ENCODE measurements at places on chromosomes 2 and 18.

- DNase-seq: no peak
Measured at GRCh38 chr18:3597409-3598357, 147.7 kb downstream of the TGIF1 start.

DNA sequence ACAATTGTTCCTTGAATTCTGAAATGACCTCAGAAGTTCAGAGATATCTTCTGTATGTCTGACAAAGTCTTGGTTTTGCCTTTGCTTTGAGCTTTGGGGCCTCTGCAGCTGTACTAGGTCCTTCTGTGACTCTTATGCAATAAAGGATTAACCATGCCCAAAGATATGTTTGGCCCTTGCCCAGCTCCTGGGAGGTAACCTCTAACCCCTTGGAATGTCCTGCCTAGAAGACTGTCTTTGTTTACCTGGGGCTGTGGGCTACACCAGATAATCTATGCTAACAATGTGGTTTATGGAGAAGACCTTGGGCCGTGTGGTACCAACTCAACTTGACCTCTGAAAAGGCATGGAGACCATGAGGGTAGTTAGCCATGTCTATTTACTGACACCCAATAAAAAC lies 140.9 kb upstream of the CAPN13 start:
- DNase-seq: no peak

DNA sequence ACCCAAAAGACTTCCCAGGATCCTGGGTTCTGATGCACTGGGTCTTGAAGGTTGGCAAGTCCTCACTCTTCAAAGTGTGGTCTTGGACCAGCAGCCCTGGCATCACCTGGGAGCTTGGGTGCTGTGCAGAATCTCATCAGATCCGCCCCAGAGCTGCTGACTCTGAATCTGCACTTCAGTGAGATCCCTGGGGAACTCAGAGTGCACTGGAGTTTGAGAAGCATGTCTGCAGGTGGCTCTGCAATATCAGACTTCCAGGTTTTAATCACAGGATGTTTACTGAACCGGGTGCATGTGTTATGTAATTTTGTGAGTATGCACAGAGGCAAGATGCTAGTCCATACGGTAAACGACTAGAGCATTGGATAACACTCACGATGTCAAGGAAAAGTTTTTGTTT lies 58.0 kb upstream of the BOD1L2 start:
- DNase-seq: no peak

- peak; percentile 59 for DNase-seq
Measured at GRCh38 chr2:15939556-15939853, 845 bp upstream of the MYCN start.

GRCh38 chr2:181836583-181836982 lies 54.9 kb upstream of the ITPRID2 start:
- DNase-seq: no peak

DNA sequence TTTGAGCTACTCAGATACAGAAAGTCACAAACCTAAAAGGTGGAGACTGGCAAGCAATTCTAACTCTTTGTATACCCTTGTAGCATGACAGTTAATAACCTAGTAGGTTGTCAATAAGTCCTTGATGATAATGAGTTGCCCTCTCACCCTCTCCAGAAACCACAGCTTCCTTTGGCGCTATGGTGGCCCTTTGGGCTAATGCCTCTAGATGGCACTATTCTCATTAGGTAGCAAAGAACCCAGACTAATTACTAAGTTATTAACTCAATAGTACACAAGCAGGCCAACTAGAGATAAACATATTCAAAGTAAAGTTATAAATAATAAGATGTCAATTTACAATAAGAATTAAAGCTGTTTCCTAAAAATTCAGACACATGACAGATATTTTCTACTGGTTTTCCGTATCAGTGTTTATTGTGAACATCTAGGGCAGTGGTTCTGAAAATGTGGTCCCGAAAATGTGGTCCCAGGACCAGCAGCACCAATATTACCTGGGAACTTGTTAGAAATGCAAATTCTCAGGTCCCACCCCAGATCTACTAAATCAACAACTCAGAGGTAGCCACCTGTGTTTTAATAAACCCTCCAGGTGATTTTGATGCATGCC lies 41.1 kb downstream of the LDAH start:
- DNase-seq: no peak

DNA sequence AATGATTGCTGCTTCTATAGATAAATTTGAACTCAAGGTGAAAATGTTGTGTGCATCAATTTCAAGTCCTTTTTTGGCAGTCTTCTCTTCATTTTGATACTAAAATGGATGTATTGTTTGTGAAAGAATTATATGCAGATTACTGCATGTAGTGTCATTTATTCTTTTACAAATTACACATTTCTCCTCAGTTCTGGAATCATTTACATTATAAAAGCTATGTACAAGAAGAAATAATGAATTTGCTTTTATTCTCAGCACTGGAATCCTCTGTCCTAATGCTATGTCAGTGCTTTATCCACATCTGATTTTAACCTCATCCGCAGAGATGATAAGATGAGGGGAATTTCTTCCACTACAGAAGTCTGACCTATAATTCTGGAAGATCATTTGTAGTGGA lies 220.8 kb upstream of the UBE2E3 start:
- no peak for DNase-seq

- no peak for DNase-seq
Measured at GRCh38 chr2:102442967-102443828, 20.2 kb downstream of the IL18RAP start.

DNA sequence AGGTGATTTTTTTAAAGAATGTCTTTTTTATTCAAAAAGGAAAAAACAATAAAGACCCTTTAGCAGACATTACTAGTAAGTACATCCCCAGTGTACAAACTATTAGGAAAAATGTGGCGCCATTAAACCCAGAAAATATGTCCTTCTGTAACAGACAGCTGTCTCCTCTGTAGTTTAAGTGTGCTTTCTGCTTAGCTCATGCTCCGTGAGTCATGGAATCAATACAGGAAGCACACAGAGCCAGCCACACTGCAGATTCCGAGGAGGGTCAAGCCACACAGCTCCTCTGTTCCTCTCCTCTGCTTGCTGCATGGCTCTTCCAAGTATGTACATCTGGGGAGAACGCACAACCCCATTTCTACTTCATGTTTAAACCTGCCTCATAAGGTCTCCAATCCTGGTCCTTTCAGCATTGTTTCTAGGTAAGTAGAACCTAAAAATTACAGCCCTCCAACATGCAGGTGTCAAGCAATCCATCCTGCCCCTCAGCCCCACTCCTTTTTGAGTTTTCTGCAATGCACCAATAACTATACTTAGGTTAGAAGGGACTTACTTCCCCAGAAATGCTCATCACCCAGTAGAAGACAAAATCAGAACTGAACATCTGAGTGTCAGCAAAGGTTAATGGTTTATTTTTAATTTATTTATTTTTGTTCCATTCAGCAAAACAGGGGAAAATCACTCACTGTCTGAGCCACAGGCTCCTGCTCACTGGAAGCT lies 37.5 kb downstream of the ACVR1 start:
- peak; percentile 11 for DNase-seq

DNA sequence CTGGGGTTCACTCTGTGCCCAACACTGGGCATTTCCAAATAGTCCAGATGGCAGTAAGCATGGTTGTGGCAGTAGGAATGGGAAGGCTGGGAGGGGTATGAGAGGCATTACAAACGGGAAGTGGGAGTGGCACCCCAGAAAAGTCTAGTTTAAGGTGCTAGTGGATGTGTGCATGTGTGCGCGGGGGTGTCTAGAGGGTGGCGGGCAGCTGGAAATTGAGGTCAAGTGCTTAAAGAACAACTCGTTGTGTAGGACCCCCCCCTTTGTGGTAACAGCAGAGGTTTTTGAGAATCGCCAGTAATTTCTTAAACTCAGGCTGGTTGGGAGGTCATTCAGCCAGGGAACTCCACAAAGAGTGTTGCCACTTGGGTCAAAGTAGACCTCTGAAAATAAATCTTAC lies 69.9 kb downstream of the RHBDD1 start:
- DNase-seq: no peak

DNA sequence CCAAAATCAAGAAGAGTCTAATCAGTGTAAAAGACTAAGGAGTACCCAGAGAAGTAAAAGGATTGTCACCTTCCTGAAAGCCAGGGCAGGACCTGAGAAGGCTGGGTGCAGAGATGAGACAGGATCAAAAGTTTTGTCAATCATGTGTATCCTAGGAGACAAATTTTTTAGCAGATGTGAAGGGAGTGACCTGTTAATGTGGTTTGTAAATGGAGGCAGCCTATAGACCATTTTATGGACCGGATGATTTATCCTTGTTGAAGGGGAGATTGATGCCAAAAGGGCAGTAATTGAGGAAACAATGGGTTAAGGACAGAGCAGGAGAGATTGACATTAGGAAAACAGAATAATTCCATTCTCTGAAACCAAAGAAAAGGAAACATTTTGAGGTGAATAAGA lies 813 bp downstream of the NDC80 start:
- no peak for DNase-seq

- DNase-seq: no peak
Measured at GRCh38 chr18:10490401-10491165, 35.2 kb upstream of the NAPG start.

- no peak for DNase-seq
Measured at GRCh38 chr2:275466-275865, 10.7 kb downstream of the ACP1 start.

- DNase-seq: no peak
Measured at GRCh38 chr18:74694436-74694835, 96.8 kb downstream of the ZNF407 start.

DNA sequence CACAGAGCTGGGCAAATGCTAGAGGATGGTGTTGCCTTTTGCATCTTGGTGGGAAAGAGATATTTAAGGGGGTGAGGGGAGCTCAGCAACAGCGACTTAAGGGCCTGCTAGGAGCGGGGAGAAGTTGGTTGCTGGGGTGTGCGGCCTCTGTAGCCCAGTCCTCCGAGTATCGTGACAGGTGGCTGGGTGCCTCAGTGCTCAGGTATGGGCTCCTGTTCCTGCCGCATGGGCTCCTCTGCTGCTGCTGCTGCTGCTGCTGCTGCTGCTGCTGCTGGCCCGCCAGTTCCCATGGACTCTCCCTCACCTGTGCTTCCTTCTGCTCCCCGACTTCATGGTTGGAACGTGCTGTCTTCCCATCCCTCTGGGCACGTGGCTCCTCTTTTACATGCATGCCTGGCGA lies 22.0 kb downstream of the AGAP1 start:
- no peak for DNase-seq

DNA sequence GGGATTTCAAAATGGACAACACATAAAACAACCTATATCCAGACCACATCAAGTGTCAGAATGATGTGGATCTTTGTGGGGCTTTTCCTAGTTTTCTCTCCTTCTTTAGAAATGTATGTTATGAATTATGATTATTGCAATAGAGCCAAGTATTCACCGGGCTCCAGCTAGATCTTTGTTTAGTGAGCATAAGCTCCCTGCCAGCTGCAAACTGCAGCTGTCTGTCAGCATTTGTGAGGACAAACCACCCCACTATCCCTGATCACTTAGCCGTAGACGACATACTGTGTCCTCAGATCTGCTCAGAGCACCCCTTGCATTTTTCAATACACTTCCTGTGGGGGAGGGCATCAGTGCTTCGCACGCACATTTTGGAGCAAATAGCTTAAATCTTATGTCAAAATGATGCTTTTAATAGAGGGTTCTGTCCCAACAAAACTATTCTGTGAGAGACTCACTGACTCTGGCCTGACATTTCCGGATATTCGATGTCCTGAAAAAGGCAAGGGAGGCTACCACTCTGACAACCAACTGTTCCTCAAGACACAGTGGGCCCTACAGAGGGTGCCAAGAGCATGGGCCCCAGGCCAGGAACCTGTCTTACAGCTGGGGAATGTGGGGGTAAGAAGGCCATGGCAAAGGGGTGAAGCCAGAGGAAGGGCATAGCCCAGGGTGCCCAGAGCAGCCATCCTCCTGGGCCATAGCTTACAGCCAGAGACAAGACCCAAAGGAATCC lies 346.0 kb downstream of the ARHGAP15 start:
- no peak for DNase-seq

- DNase-seq: no peak
Measured at GRCh38 chr2:215010390-215010789, 128.0 kb downstream of the ABCA12 start.

DNA sequence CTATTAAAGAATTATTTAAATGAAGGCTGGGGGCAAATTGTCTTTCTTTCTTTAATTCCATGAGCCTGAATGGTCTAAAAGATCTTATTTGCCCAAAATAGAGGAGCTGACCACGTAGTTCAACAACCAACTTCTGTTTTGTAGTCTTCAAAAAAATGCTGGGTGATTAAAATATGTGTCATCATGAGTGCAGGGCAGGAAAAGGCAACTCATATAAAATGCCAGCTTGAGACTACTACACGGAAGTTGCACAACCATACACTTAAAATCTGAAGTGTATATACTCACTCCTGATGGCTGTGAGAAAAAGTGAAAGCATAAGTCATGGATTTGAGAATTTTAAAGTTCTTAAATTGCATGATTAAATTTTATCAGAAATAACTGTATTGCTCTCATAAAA lies 210.9 kb downstream of the DYM start:
- no peak for DNase-seq

DNA sequence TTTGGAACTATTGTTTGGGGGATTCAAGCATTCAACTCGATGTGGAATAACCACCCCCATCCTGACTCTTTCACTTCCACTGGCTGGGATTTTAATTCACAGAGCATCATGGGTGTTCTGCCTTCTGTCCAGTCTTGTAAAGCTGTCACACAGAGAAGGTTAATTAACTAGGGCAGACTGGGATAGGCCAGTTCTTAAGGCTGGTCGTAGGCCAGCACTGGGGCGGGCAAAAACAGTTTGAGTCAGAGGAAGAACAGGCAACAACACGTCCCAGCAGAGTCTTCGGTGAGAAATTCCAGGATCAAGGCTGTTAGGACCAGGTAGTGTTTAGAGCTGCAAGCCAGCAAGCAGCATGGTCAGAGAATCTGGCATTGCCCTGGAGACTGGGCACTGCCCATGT lies 4.0 kb upstream of the RNF152 start:
- DNase-seq: no peak

- DNase-seq: no peak
Measured at GRCh38 chr2:51633073-51633472, 601.1 kb upstream of the NRXN1 start.

GRCh38 chr2:74537140-74537539 lies 7.4 kb downstream of the HTRA2 start:
- no peak for DNase-seq

All from occipital lobe (tissue), 3 donors.